ENCODE measurements at places on chromosomes 13 and 19.
A peak's percentile ranks its signal among the peaks of the same experiment; 100 is the strongest.

GRCh38 chr13:69487576-69487975 is 620.0 kb upstream of the ATXN8OS start:
- no peak for DNase-seq

GRCh38 chr13:90719461-90719860 is 628.0 kb upstream of the MIR17HG start:
- no peak for DNase-seq

DNA sequence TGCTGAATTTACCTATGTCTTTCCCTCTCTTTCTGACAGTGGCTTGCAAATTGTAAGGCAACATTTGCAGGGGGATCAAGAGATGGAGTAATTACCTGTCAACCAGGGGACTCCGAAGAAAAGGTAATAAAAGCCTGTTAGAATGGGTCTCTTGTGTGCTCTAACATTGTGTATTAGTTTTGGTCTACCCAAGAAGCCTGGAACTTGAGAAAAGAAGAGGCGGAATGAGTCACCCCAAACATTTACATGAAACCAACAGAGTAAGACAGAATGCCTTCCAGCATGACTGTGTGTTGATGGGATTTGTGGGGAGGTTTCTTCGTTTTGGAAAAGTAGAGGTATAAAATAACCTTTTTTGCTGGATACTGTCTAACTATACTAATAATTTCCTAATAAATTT is 36.7 kb downstream of the ZAR1L start:
- DNase-seq = no peak

DNA sequence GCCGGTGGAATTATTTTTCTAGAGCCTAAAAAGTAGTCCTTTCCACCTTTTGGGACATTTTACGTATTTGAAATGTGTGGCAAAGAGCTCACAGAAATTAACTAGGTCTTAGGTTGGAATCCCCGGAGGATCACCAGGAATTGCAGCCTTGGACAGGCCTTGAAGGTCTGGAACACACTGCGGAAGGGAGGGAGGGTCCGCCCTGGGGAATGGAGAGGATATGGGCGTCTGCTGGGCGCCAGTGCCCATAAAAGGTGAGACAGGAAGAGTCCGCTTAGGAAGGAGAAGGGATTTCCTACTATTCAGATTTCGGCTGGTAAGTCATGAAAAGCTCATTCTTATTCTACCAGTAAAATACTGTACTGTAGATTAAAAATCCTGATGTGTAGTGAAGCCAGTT is 111.9 kb downstream of the COL4A2 start:
- no peak for DNase-seq

GRCh38 chr13:75160984-75161383 is 321.0 kb downstream of the TBC1D4 start:
- DNase-seq = no peak

- no peak for DNase-seq
Measured at GRCh38 chr13:97140131-97140530, 82.0 kb upstream of the MBNL2 start.

- no peak for DNase-seq
Measured at GRCh38 chr13:27853335-27853734, 61.1 kb downstream of the GSX1 start.

DNA sequence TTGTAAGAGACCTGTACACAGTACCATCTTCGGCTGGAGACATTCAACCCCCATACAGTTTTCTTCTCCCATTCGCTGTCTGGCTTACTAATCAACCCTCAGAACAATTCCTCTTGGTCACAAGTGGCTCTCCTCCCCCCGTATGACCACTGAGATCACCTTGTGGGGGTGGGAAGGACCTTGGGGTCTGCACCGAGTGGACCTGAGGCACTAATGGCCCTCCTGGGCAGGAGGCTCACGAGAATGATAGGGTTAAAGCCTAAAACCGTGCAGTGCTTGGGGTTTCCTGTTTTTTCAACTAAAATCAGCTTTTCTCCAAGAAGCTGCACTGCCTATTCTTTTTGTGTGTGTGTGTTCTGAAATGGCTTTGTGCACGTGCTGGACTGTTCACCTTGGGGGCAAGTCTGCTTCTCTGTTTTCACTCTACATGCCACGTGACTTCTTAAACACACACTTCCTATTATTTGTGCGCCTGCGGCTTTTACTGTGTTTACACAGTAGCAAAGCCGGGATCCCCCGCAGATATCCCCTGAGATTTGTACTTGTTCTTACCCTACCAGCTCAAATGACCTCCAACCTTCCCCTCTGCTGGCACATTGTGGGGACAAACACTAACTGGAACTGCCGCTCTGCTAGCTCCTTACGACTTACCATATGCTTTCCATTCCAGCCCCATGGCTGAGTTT is 12.3 kb downstream of the RBM26 start:
- peak; percentile 82 for DNase-seq

DNA sequence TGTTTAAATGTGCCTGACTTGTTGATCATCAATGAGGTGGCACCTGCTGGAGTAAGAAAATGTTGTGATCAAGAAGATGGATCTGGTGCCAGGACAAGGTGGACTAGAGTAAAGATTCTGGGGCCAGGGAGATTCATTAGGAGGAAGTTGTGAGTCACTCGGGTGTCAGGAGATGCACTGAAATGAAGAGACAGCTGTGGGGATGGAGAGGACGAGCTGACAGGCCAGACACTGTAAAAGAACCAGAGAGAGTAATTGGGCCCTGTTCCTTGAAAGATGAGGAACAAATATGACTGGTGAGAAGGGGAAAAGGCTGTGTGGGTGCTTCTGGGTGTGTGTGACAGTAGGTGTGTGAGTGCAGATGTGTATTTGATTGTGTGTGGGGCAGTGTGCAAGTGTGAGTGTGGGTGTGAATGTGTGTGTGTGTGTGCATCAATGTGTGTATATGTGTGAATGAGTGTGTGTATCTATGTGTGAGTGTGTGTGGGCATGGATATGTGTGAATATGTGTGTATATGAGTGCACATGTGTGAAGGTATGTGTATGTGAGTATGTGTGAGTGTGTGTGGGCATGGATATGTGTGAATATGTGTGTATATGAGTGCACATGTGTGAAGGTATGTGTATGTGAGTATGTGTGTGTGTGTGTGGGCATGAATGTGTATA is 260.5 kb downstream of the RFC3 start:
- no peak for DNase-seq

- DNase-seq = no peak
Measured at GRCh38 chr19:41123716-41124294, 9.6 kb downstream of the CYP2F1 start.

GRCh38 chr19:18684642-18684993 is 1.1 kb downstream of the CRTC1 start:
- no peak for DNase-seq

DNA sequence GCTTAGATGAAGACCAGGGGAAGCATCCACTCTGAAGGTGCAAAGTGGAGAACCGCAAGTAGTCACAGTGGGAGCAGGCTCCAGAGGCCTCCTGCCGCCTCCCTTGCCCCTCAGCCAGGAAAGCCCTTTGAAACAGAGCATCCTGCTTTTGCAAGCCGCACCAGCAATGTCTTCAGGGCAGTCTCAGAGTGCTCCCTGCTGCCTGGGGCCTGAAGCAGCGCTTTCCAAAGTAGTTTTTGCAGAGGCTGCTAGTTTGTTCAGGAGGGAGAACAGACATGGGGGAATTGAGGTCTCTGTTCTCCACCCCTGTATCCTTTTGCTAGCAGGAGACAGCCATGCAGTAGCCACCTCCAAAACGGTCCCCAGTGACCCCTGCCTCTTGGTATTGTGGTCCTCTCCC is 15.8 kb upstream of the POP4 start:
- DNase-seq = peak; percentile 17
